ENCODE measurements at places on chromosomes 5 and 9. TPM values are rescaled to one million over a fixed set of nuclear protein-coding genes. Genes with fewer than 3 reads are reported as not detected.

GRCh38 chr5:66960369-66961137, 236.0 kb downstream of the CD180 start:
- H3K36me3 ChIP-seq = no peaks in the 10 kb centered on the region
- H3K4me1 ChIP-seq = no peaks in the 10 kb centered on the region
- H3K4me3 ChIP-seq = no peak overlapping the region
- no peak overlapping the region for H3K27ac ChIP-seq
- peaks cover 5% of the 10 kb centered on the region for H3K27me3 ChIP-seq

DNA sequence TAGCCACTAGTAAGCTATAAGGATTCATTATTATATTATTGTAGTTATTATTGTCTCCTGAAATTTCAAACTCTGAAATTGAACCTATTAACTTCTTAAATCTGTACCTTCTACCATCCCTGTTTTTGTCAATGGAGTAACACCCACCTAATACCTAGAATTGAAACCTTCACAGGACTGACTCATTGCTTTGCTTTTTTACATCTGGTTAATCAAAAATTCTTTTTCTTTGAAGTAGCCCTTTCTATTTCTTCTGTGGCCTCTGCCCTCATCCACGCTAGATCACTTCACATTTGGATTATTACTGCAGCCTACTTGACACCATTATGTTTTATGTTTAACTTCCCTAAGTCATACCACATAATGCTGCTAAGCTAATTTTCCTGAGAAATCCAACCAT, 35.6 kb downstream of the RBM27 start:
- no peaks in the 10 kb centered on the region for H3K27me3 ChIP-seq
- DNase-seq = no peak
- no peak overlapping the region for H3K27ac ChIP-seq
- H3K4me3 ChIP-seq = no peak overlapping the region
- H3K36me3 ChIP-seq = peaks cover 5% of the 10 kb centered on the region

- no peaks in the 10 kb centered on the region for H3K4me1 ChIP-seq
- H3K27ac ChIP-seq = no peak overlapping the region
- no peaks in the 10 kb centered on the region for H3K36me3 ChIP-seq
- peaks cover 17% of the 10 kb centered on the region for H3K27me3 ChIP-seq
These were observed 218.9 kb downstream of the EPB41L4A start for GRCh38 chr5:112200131-112200530.

DNA sequence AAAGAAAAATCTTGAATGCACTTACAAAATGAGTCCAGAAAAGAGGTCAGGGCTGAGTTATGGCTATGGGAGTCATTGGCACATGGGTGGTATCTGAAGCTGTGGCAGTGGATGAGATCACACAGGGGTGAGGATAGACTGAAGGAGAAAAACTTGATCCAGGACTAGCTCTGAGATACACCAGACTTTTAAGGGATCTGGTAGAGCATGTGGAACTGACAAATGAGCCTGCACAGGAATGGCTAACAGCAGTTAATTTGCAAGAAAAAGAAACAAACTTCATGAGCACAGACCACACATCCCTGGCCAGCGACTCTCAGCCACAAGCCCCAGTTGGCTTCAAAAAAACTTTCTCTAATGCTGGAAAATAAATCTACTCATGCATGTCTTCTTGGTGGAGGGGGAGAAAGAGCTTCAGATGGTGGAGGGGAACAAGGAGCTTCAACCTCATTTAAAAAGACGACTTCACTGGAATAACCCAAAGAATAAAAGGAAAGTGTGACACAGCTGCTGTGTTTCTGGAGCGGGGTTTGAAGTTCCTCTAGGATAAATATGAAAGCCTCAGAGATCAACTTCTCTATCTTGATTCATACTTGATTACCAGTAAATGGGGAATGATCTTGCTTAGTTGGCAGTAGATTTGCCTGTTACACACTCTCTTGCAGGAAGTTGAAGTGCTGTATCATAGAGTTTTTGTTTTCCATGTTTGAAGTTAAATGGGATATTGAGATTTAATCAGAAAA, 33.6 kb downstream of the TNFAIP8 start:
- peaks cover 16% of the 10 kb centered on the region for H3K36me3 ChIP-seq
- no peaks in the 10 kb centered on the region for H3K27me3 ChIP-seq
- H3K27ac ChIP-seq = peak overlapping the region; percentile 82
- peaks cover 100% of the 10 kb centered on the region for H3K4me1 ChIP-seq

- no peaks in the 10 kb centered on the region for H3K36me3 ChIP-seq
- H3K4me1 ChIP-seq = no peaks in the 10 kb centered on the region
- no peak overlapping the region for H3K27ac ChIP-seq
- H3K27me3 ChIP-seq = peaks cover 4% of the 10 kb centered on the region
These were observed 164.0 kb upstream of the RAD23B start for GRCh38 chr9:107118863-107119624.

- H3K27ac ChIP-seq = no peak overlapping the region
- H3K4me3 ChIP-seq = no peak overlapping the region
- peaks cover 9% of the 10 kb centered on the region for H3K27me3 ChIP-seq
- H3K36me3 ChIP-seq = peaks cover 6% of the 10 kb centered on the region
These were observed 141.4 kb upstream of the OTULINL start for GRCh38 chr5:14440223-14440581.

DNA sequence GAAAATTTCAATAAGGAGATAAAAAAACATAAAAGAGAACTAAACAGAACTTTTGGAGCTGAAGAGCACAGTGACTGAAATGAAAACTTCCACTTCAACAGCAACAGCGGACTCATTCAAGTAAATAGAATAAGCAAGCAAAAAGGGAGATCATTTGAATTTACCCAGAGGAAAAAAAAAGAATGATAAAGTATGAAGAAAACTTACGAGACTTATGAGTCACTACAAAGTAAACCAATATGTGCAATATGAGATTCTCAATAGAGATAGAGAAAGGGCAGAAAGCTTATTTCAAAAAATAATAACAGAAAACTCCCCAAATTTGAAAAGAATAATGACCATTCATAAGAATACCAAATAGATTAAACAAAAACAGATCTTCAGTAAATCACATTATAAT, 1605.7 kb upstream of the CDH6 start:
- DNase-seq = no peak
- H3K27me3 ChIP-seq = no peaks in the 10 kb centered on the region
- no peaks in the 10 kb centered on the region for H3K4me1 ChIP-seq
- H3K36me3 ChIP-seq = peaks cover 1% of the 10 kb centered on the region

Gene NOP16
- total RNA-seq = 42.3 TPM

Gene PCDHGA6
- 0.16 TPM for total RNA-seq

Gene SLC36A2
- total RNA-seq = not detected

Gene CERT1
- total RNA-seq = 31.9 TPM

Gene FAM151B
- not detected for total RNA-seq

Gene CDH10
- not detected for total RNA-seq
